ENCODE measurements at places on chromosomes 4 and X.
A peak's percentile ranks its signal among the peaks of the same experiment; 100 is the strongest.

- no peak for DNase-seq
Measured at GRCh38 chr4:140037353-140038030, 116.5 kb downstream of the MAML3 start.

DNA sequence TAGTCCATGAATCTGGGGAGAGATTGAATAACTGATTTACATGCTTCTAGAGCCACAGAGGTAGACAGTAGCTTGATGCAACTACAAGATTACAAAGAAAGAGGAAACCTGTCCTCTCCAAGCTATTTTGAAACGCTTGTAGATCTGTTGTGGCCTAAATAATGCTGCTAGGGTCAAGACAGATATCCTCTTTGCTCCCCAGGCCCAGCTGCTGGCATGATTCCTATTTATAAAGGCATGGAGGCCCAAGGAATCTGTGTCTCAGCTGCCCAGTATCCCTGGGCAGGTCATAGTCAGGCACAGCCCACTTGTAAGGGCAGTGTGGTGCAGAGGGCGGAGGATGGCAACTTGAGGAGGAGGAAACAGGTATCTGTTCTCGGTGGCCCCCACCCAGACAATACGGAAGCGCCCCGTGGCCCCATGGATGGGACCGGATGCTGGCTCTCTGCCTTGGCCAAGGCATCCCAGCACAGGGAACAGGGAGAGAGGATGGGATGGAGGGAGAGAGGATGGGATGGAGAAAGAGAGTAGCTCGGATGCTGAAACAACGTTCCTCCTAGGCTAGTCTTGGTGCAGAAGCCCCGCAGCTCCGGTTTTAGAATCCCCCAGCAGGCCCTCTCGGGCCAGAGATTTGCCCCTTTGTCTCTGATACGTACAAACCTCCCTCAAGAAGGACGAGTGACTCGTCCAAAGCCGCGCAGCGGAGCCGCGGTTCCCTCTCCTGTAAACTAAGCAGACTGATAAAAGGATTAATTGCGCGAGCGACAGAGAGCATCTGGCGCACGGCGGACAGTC is 767 bp upstream of the SMIM20 start:
- no peak for DNase-seq

DNA sequence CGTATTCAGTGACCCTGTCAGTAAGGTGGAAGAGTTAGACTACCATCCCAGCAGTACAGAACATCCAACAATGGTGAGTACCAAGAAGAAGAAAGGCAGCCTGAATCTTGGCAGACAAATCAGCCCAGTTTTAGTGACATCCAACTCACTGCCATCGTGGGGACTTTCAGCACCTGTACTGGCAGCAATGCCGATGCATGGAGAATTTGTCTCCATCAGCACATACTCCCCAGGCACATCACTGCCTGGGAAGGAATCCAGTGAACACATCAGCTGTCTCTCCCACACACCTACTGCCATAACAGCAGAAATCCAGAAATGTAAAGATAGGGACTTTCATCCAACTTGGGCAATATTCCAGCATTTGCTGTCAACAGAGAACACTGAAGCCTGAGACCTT is 29.8 kb downstream of the PTCHD1 start:
- no peak for DNase-seq

DNA sequence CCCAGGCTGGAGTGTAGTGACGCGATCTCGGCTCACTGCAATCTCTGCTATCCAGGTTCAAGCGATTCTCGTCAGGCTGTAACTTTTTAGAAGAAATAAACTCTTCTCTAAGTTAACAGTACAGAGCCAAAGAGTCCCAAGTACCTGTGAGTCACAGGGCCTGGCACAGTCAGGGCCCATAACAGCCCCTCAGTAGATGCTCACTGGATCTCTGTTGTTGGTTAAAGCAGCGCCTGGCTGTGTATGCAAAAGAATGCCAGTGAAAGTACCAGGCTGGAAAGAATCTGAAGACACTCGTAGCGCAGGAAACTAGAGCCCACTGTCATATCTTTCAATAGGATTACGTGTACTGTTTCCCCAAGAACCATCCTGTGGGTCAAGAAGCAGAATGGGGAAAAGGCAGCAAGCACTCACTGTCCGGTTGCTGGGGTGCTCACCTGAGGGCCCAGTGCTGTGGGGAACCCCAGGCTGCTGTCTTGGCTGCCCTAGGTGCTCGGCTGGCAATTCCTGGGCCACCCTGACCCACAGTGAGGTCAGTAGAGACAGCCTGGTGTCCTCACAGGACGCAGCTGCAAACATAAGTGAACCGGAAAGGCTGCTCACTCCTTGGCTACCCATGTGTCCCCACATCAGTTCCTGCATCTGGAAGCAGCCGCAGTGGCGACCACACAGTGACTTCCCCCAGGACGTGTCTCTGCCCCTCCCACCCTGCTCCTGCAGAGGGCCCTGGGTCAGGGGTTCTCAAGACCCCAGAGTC is 3.1 kb upstream of the SLBP start:
- DNase-seq, result no peak

- peak; percentile 71 for DNase-seq
Measured at GRCh38 chr4:38531141-38531727, 132.8 kb upstream of the KLF3 start.

- no peak for DNase-seq
Measured at GRCh38 chrX:131791608-131792355, 231.3 kb upstream of the STK26 start.

- DNase-seq, result peak; percentile 55
Measured at GRCh38 chr4:40621592-40622512, 7.8 kb downstream of the RBM47 start.

- DNase-seq, result no peak
Measured at GRCh38 chrX:140799216-140799615, 89.7 kb downstream of the LINC00632 start.

- DNase-seq, result no peak
Measured at GRCh38 chr4:30840571-30840970, 120.4 kb downstream of the PCDH7 start.

DNA sequence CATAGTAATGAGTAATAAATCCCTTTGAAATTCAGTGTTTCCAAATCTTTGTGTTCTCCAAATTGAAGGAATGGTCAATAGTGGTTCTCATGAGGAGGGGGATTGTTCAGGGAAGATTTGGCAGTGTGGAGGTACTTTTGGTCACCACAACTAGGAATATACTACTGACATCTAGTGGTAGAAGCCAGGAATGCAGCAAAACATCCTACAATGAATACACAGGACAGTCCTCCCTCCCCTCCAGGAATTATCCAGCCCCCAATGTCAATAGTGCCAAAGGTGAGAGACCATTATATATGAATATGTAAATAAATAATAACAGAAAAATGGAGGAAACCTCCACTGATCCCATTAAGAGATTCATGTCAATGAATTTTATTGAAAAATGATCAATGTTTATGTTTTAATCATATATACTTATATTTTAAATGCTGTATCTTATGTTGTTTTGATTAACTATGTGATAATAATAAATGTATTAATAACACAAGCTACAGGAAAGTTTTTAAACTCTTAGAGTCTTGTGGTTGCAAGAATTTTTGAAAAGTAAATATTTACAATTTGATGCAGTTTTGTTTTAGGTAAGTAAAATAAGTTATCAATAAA is 14.4 kb upstream of the FAM9A start:
- DNase-seq, result no peak

DNA sequence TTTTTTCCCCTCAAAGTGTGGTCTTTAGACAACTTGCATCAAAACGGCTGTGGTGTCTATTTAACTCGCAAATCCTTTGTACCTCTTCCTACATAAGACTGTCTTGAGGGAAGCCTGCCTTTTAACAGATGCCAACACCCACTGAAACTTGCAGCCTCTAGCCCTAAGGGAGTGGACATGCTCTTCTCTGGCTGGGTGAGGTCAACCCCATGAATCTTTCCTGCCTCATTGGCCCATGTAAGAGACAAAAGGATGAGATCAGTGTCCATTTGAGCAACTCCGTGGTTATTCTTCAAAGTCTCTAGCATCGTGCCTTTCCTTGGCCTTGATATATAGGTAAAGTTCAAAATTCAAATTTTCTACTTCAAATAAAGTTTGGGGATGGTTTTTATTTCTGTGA is 134.7 kb downstream of the SHROOM3 start:
- DNase-seq, result no peak

- no peak for DNase-seq
Measured at GRCh38 chr4:10521424-10521823, 64.2 kb upstream of the ZNF518B start.

DNA sequence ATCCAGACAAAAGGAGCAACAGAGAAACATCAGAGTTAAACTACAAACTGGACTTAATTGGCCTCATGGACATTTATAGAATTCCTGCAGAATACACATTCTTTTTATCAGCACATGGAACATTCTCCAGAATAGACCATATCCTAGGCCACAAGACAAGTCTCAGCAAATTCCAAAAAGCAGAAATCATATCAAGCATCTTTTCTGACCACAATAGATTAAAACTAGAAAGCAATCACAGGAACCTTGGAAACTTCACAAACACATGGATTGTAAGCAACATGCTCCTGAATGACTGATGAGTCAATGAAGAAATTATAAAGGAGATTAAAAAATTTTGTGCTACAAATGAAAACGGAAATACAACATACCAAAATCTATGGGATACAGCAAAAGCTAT is 526.7 kb downstream of the PCDH7 start:
- no peak for DNase-seq

GRCh38 chrX:8743126-8743732 is 11.3 kb upstream of the ANOS1 start:
- no peak for DNase-seq

DNA sequence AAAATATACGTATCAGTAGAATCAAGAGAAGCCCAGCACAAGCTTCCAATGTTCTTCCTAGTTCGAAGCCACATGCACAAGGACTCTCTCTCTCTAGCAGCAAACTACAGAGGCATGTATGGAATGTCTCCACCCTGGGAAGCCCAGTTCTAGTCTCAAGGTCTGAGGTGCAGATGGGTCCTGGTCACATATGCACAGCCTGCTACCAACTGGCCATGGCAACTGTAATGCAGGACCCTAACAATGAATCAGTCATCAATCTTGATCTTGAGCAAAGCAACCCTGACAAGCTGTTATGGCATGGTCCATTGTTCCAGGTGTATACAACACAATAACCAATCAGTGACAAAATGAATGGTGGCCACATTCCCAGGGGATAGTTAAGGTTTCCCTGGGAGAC is 55.8 kb downstream of the MBNL3 start:
- DNase-seq, result no peak

GRCh38 chrX:3244955-3245354 is 101.5 kb downstream of the MXRA5 start:
- DNase-seq, result no peak

DNA sequence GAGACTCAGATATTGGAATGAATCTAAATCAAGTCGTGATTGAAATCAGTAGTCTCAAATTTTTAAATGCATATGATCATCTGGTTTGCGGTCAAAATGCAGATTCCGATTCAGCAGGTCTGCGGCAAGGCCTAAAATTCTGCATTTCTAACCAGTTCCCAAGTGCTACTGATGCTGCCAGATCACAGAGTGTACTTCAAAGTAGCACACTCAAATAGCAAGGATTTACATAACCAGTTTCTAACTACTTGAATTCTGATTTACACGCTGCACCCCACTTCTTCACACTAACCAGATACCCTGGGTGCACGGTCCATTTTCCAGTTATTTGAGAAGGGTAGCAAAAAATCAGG is 752 bp downstream of the MBTPS2 start:
- DNase-seq, result no peak

DNA sequence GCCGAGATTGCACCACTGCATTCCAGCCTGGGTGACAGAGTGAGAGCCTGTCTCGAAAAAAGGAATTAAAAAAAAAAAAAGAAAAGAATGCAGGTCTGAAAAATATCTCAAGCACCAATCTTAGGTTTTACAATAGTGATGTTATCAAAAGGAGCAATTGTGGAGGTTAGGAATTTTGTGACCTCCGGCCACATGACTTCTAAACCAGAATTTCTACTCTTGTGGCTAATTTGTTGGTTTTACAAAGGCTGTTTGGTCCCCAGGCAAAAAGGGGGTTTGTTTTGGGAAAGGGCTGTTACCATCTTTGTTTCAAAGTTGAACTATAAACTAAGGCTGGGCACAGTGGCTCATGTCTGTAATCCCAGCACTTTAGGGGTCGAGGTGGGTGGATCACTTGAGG is 15.4 kb upstream of the ZNF41 start:
- no peak for DNase-seq

DNA sequence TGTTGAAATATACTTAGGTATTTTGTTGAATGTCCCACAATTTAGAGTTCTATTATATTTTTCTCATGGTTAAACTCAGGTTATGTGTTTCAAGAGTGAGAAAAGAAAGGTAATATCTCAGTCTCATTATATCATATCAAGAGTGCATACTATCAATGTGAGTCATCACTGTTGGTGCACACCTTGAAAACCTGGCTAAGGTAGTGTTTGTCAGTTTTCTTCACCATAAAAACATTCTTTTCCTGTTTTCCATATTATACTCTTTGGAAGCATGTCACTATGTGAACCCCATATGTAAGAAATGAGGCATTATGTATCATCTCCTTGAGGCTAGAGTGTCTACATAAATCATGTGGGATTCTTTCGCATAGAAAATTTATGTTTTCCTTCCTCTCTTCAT is 307.6 kb upstream of the CTSO start:
- DNase-seq, result no peak

DNA sequence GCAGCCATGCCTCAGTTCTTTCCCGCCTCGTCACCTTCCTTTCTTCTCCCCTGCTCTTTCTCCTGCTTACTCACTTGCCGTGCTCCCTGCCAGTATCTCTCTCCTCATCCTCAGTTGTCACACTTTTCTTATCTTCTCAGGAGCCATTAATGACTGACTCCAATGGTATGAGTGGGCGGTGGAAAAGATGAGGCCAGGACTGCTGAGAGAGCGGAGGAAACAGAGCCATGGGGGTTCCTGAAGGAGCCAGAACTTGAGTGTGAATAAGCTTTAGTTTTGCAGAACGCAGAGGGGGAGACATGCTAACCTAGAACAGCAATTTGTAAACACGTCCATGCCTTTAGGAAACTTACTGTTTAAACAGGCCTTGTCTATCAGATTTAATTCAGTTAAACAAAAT is 126.5 kb downstream of the CHIC2 start:
- no peak for DNase-seq

DNA sequence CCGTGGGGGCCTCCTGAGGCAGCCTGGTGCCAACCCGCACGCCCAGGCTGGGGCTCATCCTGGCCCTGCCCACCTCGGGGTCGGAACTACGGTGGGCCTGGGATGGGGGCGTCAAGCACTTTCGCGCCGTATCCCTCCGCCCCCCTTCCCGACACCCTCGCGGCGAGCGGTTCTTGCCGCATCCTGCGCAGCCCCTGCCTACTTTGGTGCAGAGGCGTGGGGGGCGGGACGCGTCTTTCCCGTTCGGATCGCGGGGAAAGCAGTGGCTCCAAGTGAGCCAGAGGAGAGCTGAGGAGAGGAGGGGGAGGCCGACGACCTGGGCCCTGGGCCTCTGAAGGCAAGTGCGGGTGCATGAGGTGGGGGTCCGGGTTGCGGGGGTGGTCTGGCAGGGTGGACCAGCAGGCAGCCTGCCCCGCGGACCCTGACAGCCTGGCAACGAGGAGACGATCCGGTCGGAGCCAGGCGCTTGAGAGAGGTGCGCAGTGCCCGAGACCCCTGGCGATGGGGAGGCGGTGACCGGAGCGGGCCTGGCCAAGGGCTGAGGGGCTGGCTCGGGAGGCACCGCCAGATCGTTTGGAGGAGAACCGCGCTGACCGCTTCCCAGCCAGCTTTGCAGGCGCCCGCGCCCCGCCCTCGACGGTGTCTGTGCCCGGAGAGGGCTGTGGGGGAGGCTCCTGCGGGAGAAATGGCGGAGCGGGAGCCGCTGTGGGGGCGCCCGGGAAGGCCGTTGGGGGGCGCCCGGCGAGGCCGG is at the start of gene GPRASP2:
TSS of gene GPRASP2 (plus strand) at position 233 of the 751 bp plus-strand sequence. CDS start 2,422 bp downstream, outside the sequence.
- peak; percentile 84 for DNase-seq

GRCh38 chr4:6618386-6619115 is 21.9 kb upstream of the MRFAP1 start:
- no peak for DNase-seq

GRCh38 chr4:147492306-147492705 is 11.4 kb downstream of the EDNRA start:
- DNase-seq, result no peak
